ENCODE measurements at places on chromosomes 5 and 9. TPM values are rescaled to one million over a fixed set of nuclear protein-coding genes. Genes with fewer than 3 reads are reported as not detected.

DNA sequence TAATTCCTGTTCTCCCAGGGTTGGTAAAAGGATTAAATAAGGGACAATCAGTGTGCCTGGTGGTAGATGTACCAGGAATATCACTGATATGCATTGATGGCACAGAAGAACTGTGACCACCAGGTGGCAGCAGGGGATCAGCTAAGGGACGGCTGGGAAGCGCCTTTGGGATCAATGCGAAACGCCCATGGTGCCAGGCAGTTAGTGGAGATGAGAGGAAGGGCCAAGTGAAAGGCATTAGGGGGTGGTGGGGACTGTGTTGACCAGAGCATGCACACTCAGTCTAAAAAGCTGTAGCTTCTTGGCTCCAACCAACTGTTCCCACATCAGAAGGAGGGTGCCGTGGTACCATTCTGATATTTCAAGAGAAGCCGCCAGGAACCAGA, 55.6 kb downstream of the ARHGEF37 start:
- no peak overlapping the region for H3K4me3 ChIP-seq
- peak; percentile 56 for DNase-seq
- H3K27ac ChIP-seq = no peak overlapping the region
- H3K27me3 ChIP-seq = no peaks in the 10 kb centered on the region

DNA sequence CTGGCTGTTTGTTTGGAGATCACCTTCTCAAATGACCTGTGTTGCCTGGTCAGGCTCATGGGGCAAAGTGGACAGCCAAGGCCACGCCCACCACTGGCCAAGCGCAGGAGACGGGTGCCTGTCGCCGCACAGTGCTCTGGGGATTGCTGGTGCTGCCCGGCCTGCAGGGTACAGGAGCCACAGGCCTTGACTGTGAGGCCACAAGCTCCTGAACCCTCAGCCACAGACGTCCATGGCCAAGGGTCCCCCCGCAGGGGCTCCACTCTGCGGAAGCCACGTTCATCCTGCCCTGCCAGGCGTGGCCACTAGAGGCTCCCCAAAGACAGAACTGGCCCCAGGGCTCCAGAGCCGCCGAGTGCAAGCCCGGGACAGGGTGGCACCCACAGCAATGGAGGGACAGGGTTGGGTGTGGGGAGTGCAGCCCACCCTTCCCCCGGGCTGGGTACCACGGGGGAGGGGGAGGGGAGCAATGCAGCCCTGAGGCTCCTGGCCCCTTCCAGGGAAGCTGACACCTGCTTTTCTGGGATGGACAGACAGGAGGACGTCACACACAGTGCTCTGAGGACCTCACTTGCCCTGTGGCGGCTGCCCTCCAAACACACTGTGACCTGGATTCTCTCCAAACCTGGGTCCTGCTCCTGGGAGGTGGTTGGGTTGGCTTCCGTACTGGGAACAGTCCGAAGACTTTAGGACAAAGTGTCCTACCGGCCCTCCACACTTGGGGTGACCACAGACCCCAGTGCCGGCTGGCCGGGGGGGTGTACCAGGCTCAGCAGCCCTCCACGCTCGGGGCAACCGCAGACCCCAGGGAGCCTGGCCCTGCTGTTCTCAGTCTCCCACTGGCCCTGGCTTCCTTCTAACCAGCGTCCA, 21.5 kb downstream of the TPPP start:
- no peak overlapping the region for H3K27ac ChIP-seq
- H3K4me3 ChIP-seq = no peak overlapping the region
- peaks cover 5% of the 10 kb centered on the region for H3K36me3 ChIP-seq
- H3K27me3 ChIP-seq = peaks cover 5% of the 10 kb centered on the region
- DNase-seq = peak; percentile 66

OR1Q1 gene
- total RNA-seq = not detected

- H3K27me3 ChIP-seq = no peaks in the 10 kb centered on the region
- no peaks in the 10 kb centered on the region for H3K4me1 ChIP-seq
- no peak overlapping the region for H3K27ac ChIP-seq
- H3K4me3 ChIP-seq = no peak overlapping the region
These were observed 471.8 kb downstream of the KIF4B start for GRCh38 chr5:155485386-155485785.

ZFP2 gene
- total RNA-seq = 0.67 TPM

DNA sequence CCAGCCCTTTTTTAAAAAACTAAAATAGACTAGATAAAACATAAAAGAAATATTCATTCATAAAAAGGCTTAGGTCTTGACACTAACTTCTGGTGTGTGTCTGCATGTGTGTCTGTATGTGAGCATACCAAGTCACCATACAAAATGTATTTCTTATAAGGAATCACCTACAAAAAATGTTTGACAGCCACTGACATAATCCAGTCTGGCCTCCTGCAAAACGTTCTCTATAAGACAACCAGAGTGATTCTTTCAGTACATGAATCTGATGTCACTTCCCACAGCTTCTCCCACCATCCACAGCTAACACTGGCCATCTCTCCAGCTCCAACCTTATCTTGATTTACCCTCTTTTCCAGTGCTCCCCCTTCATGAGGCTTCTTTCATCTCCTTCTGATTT, 192.3 kb downstream of the TLE1 start:
- DNase-seq = no peak
- no peak overlapping the region for H3K27ac ChIP-seq
- no peaks in the 10 kb centered on the region for H3K4me1 ChIP-seq
- H3K4me3 ChIP-seq = no peak overlapping the region
- no peaks in the 10 kb centered on the region for H3K36me3 ChIP-seq

- no peak overlapping the region for H3K4me3 ChIP-seq
- H3K27me3 ChIP-seq = no peaks in the 10 kb centered on the region
- DNase-seq = peak; percentile 9
- peaks cover 4% of the 10 kb centered on the region for H3K36me3 ChIP-seq
- H3K27ac ChIP-seq = peak overlapping the region; percentile 25
These were observed 7.2 kb upstream of the ARRDC3 start for GRCh38 chr5:91390268-91390667.

POU5F2 gene
- total RNA-seq = 1.1 TPM

DNA sequence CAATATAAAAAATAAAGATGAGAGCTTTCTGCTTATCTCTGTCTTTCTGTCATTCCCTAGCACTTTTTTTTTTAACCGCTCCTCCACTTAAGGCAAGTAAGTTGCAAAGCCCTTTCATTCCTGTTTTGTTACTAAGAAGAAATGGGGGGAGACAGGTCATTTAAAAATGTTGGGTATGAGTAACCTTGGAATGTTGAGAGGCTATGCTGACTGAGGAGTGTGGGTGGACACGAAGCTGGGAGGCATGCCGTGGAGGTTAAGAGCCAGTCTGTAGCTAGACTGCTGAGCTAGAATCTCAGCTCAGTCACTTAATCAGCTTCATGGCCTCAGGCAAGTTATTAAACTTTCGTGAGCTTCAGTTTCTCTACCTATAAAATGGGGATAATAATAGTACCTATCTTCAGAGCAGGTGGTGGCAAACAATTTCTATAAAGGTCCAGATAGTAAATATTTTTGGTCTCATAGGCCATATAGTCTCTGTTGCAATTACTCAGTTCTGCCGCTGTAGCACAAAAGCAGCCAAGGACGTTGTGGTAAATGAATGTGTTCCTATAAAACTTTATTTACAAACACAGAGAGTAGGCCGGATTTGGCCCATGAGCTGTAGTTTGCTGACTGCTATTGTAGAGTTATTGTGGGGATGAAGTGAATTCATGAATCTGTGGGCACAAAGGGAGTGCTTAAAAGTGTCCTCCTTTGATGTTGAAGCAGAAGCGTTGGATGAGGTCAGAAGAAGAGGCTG, 220.0 kb downstream of the GABBR2 start:
- peaks cover 11% of the 10 kb centered on the region for H3K27me3 ChIP-seq
- no peaks in the 10 kb centered on the region for H3K4me1 ChIP-seq
- no peak overlapping the region for H3K4me3 ChIP-seq
- H3K27ac ChIP-seq = no peak overlapping the region
- H3K36me3 ChIP-seq = no peaks in the 10 kb centered on the region
- DNase-seq = no peak

DNA sequence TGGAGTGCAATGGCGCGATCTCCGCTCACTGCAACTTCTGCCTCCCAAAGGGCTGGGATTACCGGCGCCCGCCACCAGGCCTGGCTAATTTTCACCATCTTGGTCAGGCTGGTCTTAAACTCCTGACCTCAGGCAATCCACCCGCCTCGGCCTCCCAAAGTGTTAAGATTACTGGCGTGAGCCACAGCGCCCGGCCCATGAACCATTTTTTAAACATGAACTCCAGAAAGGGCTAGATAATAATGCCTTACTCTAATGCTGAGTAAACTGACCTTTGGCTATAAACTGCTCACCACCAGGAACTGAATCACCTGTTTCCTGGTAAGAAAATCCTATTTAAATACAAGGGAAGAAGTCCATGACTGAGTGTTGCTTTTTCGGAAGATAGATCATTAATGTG, 23.2 kb upstream of the DAB2 start:
- no peak for DNase-seq
- peaks cover 4% of the 10 kb centered on the region for H3K27me3 ChIP-seq
- H3K4me3 ChIP-seq = no peak overlapping the region
- no peak overlapping the region for H3K27ac ChIP-seq
- H3K36me3 ChIP-seq = no peaks in the 10 kb centered on the region
- H3K4me1 ChIP-seq = no peaks in the 10 kb centered on the region

IL5 gene
- 0.25 TPM for total RNA-seq

DNA sequence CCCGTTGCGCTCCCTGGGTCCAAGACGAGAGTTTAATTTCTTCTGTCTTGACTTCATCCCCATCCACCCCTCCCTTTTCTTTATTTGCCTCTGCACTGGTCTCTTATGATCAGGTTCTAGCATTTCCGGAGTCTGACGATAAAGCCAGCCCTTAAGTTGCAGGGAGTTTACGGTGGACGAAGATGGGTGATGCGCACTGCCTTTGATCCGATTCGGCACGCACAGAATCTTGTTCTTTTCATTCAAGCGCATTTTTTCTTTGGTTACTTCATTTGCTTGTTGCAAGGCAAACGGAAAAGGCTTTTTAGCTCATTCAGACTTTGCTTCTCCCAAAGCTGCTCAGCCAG, 488 bp upstream of the MCTP1 start:
- H3K4me1 ChIP-seq = peaks cover 10% of the 10 kb centered on the region
- peak; percentile 6 for DNase-seq
- no peaks in the 10 kb centered on the region for H3K36me3 ChIP-seq
- no peak overlapping the region for H3K27ac ChIP-seq
- H3K4me3 ChIP-seq = peak overlapping the region; percentile 49

- H3K4me3 ChIP-seq = no peak overlapping the region
- H3K4me1 ChIP-seq = no peaks in the 10 kb centered on the region
- DNase-seq = peak; percentile 43
- no peak overlapping the region for H3K27ac ChIP-seq
These were observed 161.1 kb downstream of the MAST4 start for GRCh38 chr5:66757219-66757833.

- DNase-seq = no peak
- no peak overlapping the region for H3K4me3 ChIP-seq
- H3K4me1 ChIP-seq = no peaks in the 10 kb centered on the region
These were observed 428.1 kb downstream of the EFNA5 start for GRCh38 chr5:107242411-107243219.

DNA sequence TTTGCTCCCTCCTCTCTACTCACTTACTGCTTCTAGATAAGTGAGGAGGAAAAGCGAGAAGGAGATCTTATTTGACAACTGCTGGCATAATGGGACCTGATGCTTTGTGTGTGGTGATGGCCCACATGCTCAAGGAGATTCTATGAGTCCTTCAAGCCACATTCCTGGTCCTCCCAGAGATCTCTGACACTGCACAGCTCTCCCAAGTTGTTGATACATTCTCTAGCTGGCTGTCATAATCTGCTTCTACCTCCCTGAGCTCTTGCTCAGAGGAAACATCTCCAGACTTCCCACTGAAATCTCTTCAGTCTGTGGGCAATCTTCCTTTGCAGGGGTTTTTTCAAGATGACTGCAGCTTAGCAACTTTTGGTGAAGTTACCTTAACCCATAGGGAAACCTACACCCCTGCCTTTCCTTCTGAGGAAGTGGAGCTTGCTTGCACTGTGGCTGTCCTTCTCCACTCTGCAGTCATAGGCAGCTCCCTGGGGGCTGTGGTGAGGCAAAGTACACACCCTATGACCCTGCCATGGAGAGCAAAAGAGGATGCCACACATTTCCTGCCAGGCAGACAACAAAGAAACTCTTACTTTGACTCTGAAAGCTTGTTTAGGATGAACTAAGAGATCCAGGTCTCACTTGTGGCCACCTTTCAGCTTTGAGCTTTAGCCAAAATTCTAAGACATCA, 163.8 kb downstream of the TMEM38B start:
- peaks cover 30% of the 10 kb centered on the region for H3K4me1 ChIP-seq
- H3K36me3 ChIP-seq = peaks cover 8% of the 10 kb centered on the region
- DNase-seq = peak; percentile 67

GRCh38 chr5:125012727-125013451, 266.4 kb upstream of the ZNF608 start:
- no peak overlapping the region for H3K4me3 ChIP-seq
- H3K36me3 ChIP-seq = no peaks in the 10 kb centered on the region
- DNase-seq = no peak
- no peaks in the 10 kb centered on the region for H3K4me1 ChIP-seq
- H3K27me3 ChIP-seq = peaks cover 2% of the 10 kb centered on the region

DNA sequence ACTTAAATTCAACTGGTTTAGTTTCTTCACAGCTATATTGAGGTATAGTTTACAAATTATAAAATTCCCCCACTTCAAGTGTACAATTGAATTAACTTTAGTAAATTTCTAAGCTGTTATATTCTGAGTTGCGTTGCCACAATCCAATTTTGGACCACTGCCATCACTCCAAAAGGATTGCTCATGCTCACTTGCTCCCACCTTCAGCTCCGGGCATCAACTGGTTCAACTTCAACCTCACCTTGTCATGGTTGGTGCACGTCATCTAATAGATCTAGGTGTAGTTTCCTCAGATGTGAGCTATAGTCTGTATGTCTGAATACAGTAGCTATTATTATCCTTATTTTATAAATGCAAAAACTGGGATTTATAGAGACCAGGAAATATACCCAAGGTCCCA, 942.5 kb upstream of the WWC1 start:
- no peak overlapping the region for H3K4me3 ChIP-seq
- no peaks in the 10 kb centered on the region for H3K36me3 ChIP-seq
- no peaks in the 10 kb centered on the region for H3K27me3 ChIP-seq
- no peaks in the 10 kb centered on the region for H3K4me1 ChIP-seq
- H3K27ac ChIP-seq = no peak overlapping the region

- no peak overlapping the region for H3K4me3 ChIP-seq
- peaks cover 1% of the 10 kb centered on the region for H3K4me1 ChIP-seq
- no peaks in the 10 kb centered on the region for H3K27me3 ChIP-seq
- no peak overlapping the region for H3K27ac ChIP-seq
These were observed 10.7 kb upstream of the STK32A start for GRCh38 chr5:147223948-147224791.

DNA sequence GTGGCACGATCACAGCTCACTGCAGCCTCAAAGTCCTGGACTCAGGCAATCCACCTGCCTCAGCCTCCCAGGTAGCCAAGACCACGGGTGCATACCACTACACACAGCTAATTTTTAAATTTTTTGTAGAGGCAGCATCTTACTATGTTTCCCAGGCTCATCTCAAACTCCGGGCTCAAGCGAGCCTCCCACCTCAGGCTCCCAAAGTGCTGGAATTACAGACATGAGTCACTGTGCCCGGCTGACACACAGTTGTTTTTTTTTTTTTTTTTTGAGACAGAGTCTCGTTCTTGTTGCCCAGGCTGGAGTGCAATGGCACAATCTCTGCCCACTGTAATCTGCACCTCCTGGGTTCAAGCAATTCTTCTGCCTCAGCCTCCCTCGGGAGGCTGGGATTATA, 70.1 kb upstream of the CNOT6 start:
- no peaks in the 10 kb centered on the region for H3K36me3 ChIP-seq
- no peak overlapping the region for H3K27ac ChIP-seq
- no peak overlapping the region for H3K4me3 ChIP-seq
- H3K27me3 ChIP-seq = no peaks in the 10 kb centered on the region

SPOCK1 gene
- 0.15 TPM for total RNA-seq

Measured in activated CD4-positive, alpha-beta T cell treated with anti-CD3 and anti-CD28 coated beads, Interleukin-2, amount 10 ng/mL, durations not matched to agents 7 days and 5 days (primary cell).